Dermis blood vessel endothelial cell (primary cell): ENCODE measurements at places on chromosomes 4 and X. TPM values are rescaled to one million over a fixed set of nuclear protein-coding genes. Genes with fewer than 3 reads are reported as not detected.

Gene TLR6
- total RNA-seq: 0.17 and 1.4 TPM in 2 replicates

Gene MTTP
- 0.23 TPM in 1 of 2 replicates, not detected in the other for total RNA-seq

- DNase-seq: no peak
Measured at GRCh38 chr4:102554992-102555391, 53.8 kb downstream of the NFKB1 start.

DNA sequence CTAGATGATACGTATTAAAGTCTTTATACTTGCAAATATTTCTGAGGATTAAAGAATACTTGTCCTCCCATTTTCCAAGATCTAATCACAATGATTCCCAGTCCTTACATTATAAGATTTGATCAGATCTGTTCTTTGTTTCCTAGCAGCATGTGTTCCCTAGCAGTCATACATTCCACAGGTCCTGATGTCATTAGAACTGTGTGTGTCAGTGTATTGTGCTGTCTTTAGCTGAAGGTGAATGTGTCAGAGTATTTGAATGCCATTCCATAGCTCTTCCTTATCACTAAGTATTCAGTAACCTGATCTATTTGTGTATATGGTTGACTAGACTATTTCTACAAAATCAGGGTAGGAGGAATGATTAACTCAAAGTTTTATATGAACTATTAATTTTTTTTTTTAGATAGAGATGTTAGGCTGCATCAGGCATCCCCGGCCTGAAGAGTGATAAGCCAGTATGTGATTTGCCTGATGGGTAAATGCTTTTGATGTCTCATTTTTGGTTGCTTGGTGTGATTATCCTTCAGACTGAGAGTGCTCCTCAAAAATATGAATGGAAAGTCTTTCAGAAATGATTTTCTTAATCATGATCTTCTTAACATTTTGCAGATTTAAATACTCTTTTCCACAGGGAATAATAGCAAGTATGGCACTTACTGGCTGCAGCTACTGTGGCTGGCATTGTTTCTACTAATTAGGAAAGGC is 4.4 kb downstream of the ADGRL3 start:
- no peak for DNase-seq

- no peak for DNase-seq
Measured at GRCh38 chr4:140955641-140956040, 177.6 kb downstream of the RNF150 start.

- no peak for DNase-seq
Measured at GRCh38 chr4:150909116-150909515, 106.0 kb downstream of the LRBA start.

GRCh38 chr4:80221161-80221560 is 23.9 kb downstream of the PRDM8 start:
- peak; percentile 43 for DNase-seq
